ENCODE measurements at places on chromosomes 16 and 17.

GRCh38 chr16:2904922-2905240, 6.8 kb upstream of the FLYWCH1 start:
- DNase-seq: no peak

DNA sequence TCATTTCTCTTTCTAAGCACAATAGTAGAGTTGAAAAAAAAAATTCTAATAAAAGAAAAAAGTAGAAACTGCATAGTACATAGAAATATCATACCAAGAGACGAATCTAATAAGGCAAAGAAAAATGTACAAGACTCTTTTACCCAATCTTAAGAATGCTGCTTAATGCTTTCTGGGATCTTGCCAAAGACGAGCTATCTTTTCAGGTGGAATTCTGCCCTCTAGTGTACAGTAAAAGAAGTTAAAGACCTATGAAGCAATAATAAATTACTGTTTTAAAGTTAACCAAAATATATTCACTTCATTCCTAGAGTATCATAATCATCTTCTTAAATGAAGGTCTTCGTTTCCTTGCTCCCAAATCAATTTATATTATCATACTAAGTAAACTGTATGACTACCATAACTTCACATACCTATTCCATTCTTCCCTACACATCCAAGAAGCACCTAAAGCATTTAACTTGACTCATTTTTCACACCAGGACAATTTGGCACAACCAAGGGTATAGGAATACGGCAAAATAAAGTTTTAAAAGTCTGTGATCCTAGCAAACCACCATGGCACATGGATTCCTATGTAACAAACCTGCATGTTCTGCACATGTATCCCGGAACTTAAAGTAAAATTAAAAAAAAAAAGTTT, 47.7 kb downstream of the CFDP1 start:
- DNase-seq: peak; percentile 64

GRCh38 chr17:17725011-17725751, 43.9 kb downstream of the RAI1 start:
- no peak for DNase-seq

GRCh38 chr17:56478836-56479447, 114.6 kb upstream of the NOG start:
- DNase-seq: peak; percentile 2

- no peak for DNase-seq
These were observed 7.7 kb downstream of the PSMD3 start for GRCh38 chr17:39988206-39988810.

- no peak for DNase-seq
These were observed 500.2 kb upstream of the HSBP1 start for GRCh38 chr16:83307594-83307992.

GRCh38 chr17:1714427-1714979, 4.3 kb upstream of the TLCD2 start:
- no peak for DNase-seq

GRCh38 chr17:2783310-2784030, 12.8 kb upstream of the RAP1GAP2 start:
- no peak for DNase-seq

- DNase-seq: no peak
These were observed 94.8 kb upstream of the AKTIP start for GRCh38 chr16:53597776-53598175.

- DNase-seq: no peak
These were observed 22.4 kb downstream of the UNK start for GRCh38 chr17:75806822-75807500.

DNA sequence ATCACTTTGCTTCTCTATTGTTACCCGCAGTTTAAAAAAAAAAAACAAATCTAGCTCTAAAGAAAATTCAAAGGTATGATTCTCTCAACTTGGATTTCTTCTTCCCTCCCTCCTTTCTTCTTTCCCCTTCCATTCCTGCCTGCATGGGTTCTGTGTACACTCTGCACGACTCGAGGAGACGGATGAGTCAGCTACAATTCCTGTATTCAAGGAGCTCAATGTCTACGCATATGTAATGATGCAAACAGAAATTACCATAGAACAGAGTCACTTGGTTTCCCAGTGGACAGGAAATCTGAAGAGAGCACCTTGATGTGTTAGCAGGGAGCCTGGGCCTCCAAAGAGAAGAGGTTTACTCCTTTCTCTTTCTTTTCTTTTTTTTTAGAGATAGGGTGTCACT, 92.3 kb downstream of the VPS53 start:
- DNase-seq: no peak

- DNase-seq: no peak
These were observed 4.1 kb downstream of the ASIC2 start for GRCh38 chr17:33288954-33289353.

DNA sequence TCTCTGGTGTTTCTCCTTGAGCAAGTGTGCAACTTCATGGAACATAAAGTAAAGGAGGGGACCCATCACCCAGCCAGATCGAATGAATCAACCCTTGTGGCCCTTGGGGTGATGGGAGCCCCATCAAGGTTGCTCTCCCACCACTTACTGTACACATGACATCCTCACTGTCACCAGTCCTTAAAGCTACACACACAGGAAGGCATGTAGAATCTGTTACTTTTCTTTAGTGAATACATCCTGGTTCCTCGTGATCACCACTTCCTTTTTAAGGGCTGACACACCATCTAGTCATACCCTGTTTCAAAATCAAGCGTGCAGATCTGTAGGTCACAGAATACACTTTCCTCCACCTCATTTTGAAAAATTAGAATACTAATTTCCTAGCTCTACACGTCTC, 22.6 kb upstream of the MPHOSPH6 start:
- DNase-seq: peak; percentile 17

- no peak for DNase-seq
These were observed 380.6 kb downstream of the GRIN2A start for GRCh38 chr16:9801651-9802050.

DNA sequence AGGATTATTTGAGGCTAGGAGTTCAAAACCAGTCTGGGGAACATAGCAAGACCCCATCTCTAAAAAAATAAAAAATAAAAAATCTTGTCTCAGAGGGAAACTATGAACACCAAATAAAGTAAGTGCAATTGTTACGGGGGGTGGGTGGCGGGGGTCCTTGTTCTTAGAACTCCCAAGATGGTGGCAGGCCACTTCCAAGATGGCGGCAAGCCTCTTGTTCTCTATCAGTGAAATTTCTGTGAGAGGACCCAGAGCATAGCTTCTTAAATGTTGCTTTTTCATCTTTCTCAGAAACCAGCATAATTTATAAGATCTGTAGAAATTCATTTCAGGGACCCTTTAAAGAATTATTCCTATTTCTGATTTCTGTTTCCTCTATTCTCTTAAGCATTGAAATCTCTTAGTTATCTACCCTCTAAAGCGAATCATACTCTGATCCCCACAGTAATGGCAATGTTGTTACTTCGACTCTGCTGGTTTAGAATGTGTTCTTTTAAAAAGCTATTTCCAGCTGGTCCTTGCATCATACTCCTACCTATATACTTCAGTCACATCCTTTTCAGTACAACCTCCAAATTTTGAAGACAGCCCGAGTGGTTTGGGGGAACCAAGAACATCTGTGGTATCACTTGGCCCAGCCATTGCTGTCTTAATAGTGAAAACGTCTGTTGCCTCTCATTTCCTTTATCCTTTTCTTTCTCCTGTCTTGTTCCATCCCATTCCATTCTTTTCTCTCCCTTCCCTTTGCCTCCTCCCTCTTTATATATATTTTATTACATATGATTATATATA, 16.2 kb downstream of the RSPRY1 start:
- no peak for DNase-seq

- no peak for DNase-seq
These were observed 25.7 kb downstream of the ST6GALNAC1 start for GRCh38 chr17:76617838-76618237.

GRCh38 chr17:47905221-47905733, 9.2 kb downstream of the SP2 start:
- DNase-seq: no peak

DNA sequence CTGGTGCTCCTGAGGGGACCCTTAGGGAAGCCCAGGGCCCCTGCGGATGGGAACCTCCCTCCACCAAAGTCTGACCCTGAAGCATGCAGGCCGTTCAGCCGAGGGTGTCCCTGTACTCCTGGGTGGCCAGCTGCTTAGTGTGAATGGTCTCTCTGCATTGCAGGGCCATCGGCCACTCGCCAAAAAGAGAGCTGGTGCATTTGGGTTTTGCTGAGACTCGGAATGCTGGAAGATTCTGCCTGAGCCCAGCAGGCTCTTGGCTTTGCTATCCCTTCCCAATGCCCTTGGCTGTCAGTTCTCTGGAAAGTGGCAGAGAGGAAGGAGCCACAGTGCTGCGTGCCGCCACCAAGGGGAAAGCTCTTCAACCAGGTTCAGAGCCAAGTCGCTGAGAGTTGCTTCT, 2.8 kb downstream of the MEOX1 start:
- DNase-seq: no peak

GRCh38 chr16:8632675-8633182, 11.2 kb downstream of the METTL22 start:
- peak; percentile 16 for DNase-seq

DNA sequence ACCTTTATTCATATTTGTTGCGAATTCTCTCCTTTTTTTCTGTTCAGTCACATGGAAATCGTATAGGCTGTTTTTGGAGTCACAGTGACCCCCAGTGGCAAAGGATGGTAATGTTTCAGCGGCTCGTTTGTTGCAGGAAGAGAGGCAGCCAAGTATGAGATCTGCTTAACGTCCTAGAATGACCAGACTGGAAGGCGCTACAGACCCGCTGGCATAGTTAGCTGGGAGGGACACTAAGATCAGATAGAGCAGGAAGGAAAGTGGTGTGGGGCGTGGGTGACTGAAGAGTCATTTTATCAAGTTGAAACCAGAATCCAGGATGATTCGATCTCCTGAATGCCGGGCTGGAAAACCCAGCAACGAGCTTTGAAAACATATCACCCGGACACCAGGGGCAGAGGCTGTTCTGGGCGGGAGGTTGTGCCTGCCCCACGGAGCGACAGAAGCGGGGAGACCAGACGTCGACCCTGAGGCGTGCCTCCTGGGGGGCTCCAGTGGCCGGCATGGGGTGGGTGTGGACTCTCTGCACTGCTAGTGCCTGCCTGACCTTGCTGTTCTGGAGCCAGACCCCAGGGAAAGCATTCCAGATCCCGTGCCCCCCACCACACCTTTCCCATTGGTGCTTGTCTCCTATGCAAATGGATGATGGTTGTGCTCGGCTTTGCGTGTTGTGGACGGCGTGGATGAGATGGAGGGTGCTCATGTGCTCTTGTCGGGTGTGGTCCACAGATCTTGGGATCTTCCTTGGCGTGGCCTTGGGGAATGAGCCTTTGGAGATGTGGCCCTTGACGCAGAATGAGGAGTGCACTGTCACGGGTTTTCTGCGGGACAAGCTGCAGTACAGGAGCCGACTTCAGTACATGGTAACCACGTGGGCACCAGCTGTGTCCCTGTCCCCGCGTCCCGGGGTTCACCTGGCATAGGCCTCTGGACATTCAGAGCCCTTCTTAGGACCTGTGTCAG, 7.7 kb downstream of the IL34 start:
- DNase-seq: peak; percentile 74

DNA sequence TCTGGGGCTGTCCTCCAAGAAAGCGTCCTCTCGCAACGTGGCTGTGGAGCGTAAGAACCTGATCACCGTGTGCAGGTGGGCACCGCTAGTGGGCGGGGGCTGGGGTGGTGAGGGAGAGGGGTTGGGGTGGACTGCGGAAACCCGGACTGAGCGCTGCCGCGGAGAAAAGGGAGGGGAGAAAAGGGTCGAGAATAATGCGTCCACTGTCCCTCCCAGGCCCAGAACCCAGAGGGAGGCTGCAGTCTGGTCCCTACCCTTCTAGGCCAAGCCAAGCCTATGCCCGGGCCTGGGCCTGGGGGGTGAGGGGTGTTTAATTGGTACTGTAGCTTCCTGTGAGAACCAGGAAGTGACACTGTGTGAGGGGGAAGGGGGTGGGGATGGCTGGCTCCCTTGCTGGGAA, 464 bp downstream of the RUNDC3A start:
- DNase-seq: no peak

DNA sequence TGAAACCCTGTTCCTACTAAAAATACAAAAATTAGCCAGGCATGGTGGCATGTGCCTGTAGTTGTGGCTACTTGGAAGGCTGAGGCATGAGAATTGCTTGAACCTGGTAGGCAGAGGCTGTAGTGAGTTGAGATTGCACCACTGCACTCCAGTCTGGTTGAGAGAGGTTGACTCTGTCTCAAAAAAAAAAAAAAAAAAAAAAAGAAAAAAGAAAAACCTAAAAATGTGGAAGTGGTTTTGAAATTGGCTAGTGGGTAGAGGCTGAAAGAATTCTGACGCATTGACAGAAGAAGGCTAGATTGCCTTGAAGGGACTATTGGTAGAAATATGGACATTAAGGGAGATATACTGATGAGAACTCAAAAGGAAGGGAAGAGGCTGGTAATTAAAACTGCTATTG, 33.6 kb upstream of the CPPED1 start:
- DNase-seq: no peak

GRCh38 chr16:68644715-68645493, at the start of gene CDH3:
Gene CDH3, plus strand, starts transcription at chr16:68645310. Its CDS starts 70 bp downstream, at chr16:68645380.
- DNase-seq: no peak
